D721Med (cell line): ENCODE measurements at places on chromosomes 6 and 20.

GRCh38 chr6:524803-525202 lies 132.1 kb downstream of the HUS1B start:
- no peak for DNase-seq

GRCh38 chr6:111428811-111429210 lies 54.2 kb downstream of the REV3L start:
- DNase-seq, result no peak

DNA sequence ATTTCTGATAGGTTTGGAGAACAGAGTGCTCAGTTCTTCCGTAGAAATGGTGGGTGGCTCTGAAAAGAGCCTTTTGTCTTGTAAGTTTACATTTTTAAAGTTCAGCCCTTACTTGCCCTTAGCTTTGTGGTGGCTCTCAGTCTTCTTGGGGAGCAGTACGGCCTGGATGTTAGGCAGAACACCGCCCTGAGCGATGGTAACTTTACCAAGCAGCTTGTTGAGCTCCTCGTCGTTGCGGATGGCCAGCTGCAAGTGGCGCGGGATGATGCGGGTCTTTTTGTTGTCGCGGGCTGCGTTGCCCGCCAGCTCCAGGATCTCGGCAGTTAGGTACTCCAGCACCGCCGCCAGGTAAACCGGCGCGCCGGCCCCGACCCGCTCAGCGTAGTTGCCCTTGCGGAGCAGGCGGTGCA lies 19.5 kb downstream of the OR2B2 start:
- DNase-seq, result no peak

GRCh38 chr20:20624914-20625313 lies 87.5 kb downstream of the RALGAPA2 start:
- DNase-seq, result no peak

DNA sequence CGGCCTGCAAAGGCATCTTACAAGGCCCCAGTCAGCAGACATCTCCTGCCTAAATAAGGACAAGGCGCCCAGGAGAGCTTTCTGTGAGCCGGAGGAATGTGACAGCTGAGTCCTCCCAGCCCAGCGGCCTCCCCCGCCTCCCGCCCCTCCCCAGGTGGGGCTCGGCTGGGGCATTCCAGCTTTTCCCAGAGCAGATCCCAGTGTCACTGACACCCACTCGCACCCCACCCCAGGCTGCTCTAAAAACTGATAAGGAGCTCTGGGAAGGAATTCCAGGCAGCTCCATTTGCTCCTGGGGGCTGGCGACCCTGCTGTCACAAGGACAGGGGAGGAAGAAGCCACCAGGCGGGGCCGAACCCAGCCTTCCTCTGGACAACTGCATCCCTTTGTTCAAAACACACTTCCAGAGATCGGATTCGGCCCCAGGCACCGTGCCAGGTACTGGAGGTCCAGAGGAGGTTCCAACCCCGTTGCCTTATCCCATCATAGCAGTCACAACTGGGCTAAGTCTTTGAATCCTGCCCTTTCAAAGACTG lies 49.7 kb downstream of the JPH2 start:
- DNase-seq, result no peak

DNA sequence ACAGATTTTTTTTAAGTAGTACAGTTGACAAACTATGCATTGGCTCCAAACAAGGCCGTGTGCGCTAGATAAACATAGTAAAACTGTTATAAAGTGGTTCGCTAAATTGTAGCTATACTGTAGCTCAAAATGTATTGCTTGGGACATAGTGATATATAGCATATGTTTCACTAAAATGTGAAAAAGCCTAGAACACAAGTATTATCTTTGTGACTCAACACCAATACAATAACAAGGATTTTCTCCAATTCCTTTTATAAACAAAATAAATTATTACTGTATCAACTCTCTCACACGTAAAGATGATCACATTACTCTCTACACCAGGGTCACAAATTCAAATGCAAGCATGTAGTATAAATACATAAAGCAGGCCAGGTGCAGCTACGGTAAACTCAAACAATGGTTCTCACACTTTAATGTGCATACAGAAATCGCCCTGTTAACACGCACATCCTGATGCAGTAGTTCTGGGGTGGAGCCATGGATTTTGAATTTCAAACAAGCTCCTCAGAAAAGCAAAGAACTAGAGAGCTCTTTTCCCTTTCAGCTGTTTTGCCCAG lies 214.6 kb downstream of the GMDS start:
- no peak for DNase-seq

GRCh38 chr6:89281779-89282246 lies 33.3 kb downstream of the GABRR2 start:
- no peak for DNase-seq

- no peak for DNase-seq
Measured at GRCh38 chr6:35900448-35900847, 20.4 kb downstream of the SRPK1 start.

GRCh38 chr6:129440691-129441090 lies 269.3 kb downstream of the ARHGAP18 start:
- DNase-seq, result no peak

- DNase-seq, result no peak
Measured at GRCh38 chr6:81568973-81569372, 183.5 kb downstream of the TENT5A start.

DNA sequence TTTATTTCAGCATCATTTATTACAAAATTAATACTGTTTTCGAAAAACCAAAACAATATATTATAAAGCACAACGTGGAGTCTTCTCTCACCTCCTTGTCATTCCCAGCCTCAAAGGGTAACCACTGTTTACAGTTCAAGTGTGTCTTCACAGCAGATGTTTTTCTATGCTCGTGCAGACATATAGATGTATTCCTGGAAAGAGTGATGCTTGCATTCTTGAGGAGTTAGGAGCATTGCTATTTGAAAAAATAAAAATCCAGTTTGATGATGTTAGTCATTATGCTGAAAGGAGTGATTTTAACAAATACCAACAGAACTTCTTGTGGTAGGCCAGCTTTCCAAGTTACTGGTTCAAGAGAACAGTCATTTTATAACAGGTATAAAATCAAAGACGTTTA lies 234.9 kb downstream of the BCKDHB start:
- DNase-seq, result no peak

DNA sequence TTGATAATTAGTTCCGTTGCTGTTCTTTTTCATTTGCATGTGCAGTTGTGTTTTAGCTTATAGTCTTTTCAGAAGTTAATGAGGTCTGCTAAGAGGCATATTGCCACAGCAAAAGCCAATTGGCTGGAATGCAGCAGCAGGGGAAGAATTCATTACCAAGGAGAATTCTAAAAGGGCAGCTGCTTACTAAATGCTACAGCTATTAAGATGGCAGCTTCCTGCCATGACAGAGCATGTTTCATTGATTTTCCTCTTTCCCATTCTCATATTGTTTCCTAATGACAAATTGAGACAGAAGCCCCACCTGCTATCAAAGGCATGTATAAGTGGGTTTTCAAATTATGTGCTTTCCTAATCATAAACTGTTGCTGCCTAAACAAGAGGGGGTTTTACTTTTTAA lies 66.6 kb downstream of the CLVS2 start:
- no peak for DNase-seq

DNA sequence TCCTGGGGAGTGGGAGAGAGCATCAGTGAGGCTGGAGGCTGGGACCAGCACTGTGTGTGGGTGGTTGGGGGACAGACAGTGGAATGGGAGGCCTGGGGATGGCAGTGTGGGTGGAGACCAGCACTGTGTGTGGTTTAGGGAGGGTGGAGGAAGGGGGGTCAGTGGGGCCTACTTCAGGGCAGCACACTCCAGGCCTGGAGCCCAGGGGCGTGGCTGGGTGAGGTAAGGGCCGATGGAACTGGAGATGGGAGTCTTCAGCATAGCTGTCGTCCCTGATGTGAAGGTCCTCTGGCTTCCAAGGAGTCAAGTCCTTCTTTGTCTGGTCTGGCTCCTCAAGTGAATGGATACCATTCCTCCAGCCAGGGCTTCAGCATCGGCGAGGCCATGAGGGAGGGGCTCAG lies 18.6 kb downstream of the KCNK17 start:
- DNase-seq, result no peak

GRCh38 chr6:3355011-3355357 lies 96.2 kb downstream of the PSMG4 start:
- DNase-seq, result no peak

GRCh38 chr6:163698086-163698485 lies 283.6 kb downstream of the QKI start:
- no peak for DNase-seq

- no peak for DNase-seq
Measured at GRCh38 chr6:88422831-88423230, 256.7 kb upstream of the CNR1 start.

DNA sequence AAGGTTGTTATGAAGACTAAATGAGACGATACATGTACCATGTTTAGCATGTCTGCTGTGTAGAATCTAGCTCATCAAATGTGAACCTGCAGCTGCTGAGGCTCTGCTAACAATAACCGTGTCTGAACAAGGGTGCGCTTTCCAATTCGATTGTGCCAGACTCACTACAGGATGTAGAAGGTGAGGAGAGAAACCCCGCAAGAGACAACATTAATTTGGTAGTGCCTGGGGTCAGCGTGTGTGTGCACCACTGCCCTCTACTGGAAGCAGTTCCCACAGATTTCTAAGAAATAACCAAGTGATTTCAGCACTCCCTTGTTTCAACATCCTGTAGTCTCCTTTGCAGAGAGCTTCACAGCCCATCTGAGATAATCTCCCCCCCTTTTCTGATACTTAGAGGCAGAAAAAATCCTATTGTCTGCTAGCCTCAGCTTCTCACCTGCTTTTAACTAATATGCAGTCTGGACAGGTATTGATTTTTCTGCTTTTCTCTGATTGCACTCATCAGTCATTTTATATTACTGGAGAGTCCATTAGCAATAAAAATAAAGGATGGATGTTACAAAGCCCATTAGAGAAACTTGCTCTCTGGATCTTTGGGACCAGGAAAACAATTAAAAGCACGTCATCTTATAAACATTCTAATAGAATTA lies 96.7 kb upstream of the BACH2 start:
- no peak for DNase-seq

DNA sequence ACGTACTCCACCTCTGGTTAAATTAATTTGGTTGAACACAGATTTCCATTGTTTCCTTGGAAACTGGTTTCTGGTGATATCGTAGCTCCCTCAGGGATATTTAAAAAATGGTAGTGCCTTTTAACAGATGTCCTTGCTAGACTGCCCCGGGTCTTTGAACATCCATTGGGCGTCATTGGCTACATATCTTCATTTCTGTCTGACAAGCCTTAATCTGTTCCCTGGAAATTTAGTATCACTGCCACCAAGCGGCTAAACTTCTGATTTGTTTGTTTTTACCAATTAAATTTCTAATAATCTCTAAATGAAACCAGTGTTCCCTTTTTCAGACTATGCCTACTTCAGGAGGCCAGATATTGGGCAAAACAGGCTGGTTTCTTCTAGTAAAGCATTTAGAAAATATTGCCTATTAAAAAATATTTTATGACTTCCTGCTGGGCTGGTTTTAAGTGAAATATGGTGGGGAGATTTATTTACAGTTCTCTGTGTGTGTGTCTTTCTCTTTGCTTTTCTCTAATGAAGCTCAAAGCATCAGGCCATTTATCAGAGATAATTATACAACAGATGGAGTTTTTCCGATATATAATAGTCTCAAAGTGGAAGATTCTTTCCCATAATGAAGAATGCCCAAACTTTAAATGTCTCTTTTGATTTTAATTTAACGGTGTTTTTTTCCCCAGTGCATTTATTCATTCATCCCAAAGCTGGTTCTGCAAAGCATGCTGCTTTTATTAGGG lies 249.5 kb downstream of the ZFAND3 start:
- DNase-seq, result no peak

GRCh38 chr6:36839749-36840431 lies 646 bp upstream of the CPNE5 start:
- DNase-seq, result no peak
